Activated T-helper 1 cell treated with Interleukin-2 at 50 U/mL for 16 hours (primary cell): ENCODE measurements at places on chromosomes 5 and 9.

DNA sequence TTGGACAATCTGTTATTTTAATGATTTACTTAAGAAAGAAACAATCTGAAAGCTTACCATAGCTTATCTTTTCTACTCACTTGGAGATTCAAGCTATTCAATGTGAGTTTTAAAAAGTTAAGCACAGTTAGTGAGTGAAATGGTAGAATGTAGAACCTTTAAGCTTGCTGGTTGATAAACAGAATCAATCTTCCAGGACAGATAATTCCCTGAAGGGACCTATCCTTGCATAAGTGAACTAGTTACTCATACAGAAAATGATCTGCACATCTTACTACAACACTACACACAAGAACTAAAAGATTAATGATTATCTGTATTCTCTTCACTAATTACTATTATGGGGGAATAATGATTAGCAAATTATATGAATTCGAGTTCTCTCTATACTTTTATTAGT, 165.6 kb downstream of the PALM2AKAP2 start:
- DNase-seq, result no peak

GRCh38 chr5:40578501-40579451, 100.9 kb upstream of the PTGER4 start:
- no peak for DNase-seq

GRCh38 chr9:23754551-23754950, 71.5 kb downstream of the ELAVL2 start:
- DNase-seq, result no peak

- DNase-seq, result no peak
Observed at GRCh38 chr9:127585161-127585819, 26.8 kb upstream of the STXBP1 start.

- no peak for DNase-seq
Observed at GRCh38 chr9:107674721-107675277, 185.2 kb upstream of the KLF4 start.

GRCh38 chr9:100083448-100084127, 15.2 kb downstream of the ERP44 start:
- DNase-seq, result no peak

- DNase-seq, result no peak
Observed at GRCh38 chr9:31304576-31304975, 1079.9 kb upstream of the ACO1 start.

- DNase-seq, result no peak
Observed at GRCh38 chr5:8577792-8578191, 708.8 kb downstream of the MTRR start.

GRCh38 chr5:148491015-148491792, 107.4 kb downstream of the FBXO38 start:
- DNase-seq, result no peak

- no peak for DNase-seq
Observed at GRCh38 chr9:134188386-134189144, 24.2 kb upstream of the RNU6ATAC start.

- no peak for DNase-seq
Observed at GRCh38 chr5:1867114-1867814, 15.5 kb downstream of the IRX4 start.

GRCh38 chr9:69483886-69484422, 158.9 kb downstream of the ENTREP1 start:
- no peak for DNase-seq
